ENCODE measurements at places on chromosomes 4 and X. TPM values are rescaled to one million over a fixed set of nuclear protein-coding genes. Genes with fewer than 3 reads are reported as not detected.

GALNTL6 gene
- total RNA-seq = not detected

CSAG3 gene
- total RNA-seq = not detected

SPARCL1 gene
- total RNA-seq = 1.5 TPM

PLP1 gene
- 0.26 TPM for total RNA-seq

FMR1NB gene
- total RNA-seq = not detected

DGKK gene
- total RNA-seq = not detected

TMPRSS11D gene
- under 0.01 TPM for total RNA-seq

PRSS12 gene
- 40.7 TPM for total RNA-seq

MND1 gene
- 4.7 TPM for total RNA-seq

DCLK2 gene
- 4.8 TPM for total RNA-seq

GIMD1 gene
- not detected for total RNA-seq

NXT2 gene
- total RNA-seq = 8.1 TPM

GAGE12F gene
- not detected for total RNA-seq

MMRN1 gene
- total RNA-seq = 0.09 TPM

HSD17B13 gene
- under 0.01 TPM for total RNA-seq

KLHL4 gene
- total RNA-seq = under 0.01 TPM

MAGEA10 gene
- not detected for total RNA-seq

TEC gene
- 0.79 TPM for total RNA-seq

Data from bronchial smooth muscle cell (primary cell).